ENCODE measurements at places on chromosomes 2 and 18.

DNA sequence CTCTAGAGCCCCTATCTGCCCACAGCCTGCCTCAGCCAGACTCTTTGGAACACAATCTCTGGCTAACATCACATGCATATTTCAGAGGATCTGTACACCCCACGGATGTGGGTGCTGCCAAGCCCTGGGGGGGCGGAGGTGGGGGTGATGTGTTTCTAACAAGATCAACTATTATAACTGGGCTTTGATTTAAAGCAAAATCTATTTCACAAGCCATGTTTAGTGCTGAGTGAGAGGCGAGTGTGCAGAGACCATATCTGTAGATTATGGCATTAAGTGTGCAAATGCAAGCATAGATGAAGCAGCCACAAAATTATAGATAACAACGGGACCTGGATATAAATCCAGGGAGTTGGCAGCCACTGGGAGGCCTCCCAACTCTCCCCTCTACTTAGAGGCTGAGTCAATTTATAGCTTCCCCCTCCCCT lies 135.8 kb upstream of the SMAD2 start:
- peak; percentile 27 for DNase-seq

- DNase-seq: peak; percentile 81
Observed at GRCh38 chr2:229714080-229714735, at the start of gene DNER. Gene DNER (minus strand): TSS chr2:229714555. CDS start chr2:229714423, 132 bp downstream.

GRCh38 chr18:54279477-54280219 lies 10.3 kb downstream of the POLI start:
- no peak for DNase-seq

GRCh38 chr18:10262566-10262965 lies 191.9 kb upstream of the APCDD1 start:
- DNase-seq: no peak

- no peak for DNase-seq
Observed at GRCh38 chr18:31596081-31596872, 4.6 kb downstream of the TTR start.

GRCh38 chr2:96773922-96774321 lies 13.2 kb downstream of the CNNM4 start:
- DNase-seq: no peak

DNA sequence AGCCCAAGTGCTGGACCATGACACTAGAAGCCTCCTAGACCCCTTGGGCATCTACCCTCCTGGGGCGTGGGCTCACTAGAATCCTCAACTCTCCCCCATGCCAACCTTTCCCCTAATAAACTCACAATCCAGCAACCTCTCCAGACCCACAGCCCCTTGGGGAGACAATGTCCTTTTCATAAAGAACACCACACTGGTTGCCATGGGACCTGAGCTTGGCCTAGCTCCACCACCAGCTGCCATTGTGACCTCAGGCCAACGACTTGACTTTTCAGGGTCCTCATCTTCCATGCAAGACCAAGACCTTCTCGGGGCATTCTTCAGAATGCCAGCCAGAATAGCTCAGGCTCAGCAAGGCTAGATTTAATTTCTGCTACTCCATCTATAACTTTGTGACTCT lies 128.1 kb upstream of the NPAS2 start:
- DNase-seq: no peak

DNA sequence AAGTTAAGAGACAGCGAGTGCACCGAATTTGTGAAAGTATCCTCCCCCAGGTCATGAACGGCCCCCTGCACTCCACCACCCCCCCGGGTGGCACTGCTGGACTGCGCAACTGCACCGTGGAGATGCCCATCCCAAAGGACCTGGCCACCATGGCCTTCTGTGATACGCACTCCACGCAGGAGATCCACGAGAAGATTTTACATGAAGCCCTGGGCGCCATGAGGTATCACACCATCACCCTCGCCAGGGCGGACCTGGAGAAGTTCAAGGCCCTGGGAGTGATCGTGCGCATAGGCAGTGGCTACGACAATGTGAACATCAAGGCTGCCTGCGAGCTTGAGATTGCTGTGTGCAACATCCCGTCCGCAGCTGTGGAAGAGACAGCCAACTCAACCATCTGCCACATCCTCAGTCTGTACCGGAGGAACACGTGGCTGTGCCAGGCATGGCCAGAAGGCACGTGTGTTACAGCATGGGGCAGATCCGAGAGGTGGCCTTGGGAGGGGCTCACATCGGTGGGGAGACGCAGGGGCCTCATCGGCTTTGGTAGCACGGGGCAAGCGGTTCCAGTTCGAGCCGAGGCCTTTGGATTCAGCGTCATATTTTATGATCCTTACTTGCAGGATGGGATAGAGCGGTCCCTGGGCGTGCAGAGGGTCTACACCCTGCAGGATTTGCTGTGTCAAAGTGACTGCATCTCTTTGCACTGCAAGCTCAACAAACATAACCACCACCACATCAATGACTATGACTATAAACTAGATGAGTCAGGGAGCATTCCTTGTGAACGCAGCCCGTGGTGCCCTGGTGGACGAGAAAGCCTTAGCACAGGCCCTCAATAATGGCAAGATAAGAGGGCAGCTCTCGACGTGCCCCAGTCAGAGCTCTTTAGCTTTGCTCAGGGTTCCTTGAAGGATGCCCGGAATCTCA lies 290.8 kb upstream of the MC4R start:
- no peak for DNase-seq

GRCh38 chr2:228681426-228681825 lies 499.9 kb upstream of the SPHKAP start:
- no peak for DNase-seq

GRCh38 chr2:54672590-54673456 lies 50.6 kb upstream of the EML6 start:
- no peak for DNase-seq

DNA sequence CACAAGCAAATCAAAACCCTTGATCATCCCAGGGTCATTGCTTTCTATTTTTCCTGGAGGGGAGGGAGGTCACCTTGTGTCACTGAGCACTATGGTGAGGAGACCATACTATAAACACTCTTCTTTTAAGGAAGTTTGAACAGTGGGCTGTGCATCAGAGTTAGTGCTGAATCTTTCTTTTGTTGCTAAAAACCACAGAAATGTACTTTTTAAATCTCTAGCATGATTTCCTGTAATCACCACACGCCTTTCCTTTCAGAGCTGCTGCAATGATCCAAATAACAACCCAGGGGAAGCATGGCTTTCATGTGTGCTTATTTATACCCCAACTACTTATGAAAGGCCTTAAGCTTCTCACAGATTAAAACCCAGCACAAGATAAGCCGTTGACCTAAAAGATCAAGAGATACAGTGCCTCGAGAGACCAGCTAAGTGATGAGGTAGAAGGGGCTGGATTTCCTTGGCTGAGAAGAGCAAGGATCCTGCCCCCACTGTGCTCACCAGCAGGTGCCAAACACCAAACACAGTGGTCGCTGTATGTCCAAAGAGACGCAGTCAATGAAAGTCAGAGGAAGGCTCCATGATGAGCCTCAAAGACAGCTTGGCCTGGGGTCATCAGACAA lies 34.7 kb downstream of the TRABD2A start:
- DNase-seq: no peak

- no peak for DNase-seq
Observed at GRCh38 chr2:134771313-134771801, 52.6 kb upstream of the TMEM163 start.

DNA sequence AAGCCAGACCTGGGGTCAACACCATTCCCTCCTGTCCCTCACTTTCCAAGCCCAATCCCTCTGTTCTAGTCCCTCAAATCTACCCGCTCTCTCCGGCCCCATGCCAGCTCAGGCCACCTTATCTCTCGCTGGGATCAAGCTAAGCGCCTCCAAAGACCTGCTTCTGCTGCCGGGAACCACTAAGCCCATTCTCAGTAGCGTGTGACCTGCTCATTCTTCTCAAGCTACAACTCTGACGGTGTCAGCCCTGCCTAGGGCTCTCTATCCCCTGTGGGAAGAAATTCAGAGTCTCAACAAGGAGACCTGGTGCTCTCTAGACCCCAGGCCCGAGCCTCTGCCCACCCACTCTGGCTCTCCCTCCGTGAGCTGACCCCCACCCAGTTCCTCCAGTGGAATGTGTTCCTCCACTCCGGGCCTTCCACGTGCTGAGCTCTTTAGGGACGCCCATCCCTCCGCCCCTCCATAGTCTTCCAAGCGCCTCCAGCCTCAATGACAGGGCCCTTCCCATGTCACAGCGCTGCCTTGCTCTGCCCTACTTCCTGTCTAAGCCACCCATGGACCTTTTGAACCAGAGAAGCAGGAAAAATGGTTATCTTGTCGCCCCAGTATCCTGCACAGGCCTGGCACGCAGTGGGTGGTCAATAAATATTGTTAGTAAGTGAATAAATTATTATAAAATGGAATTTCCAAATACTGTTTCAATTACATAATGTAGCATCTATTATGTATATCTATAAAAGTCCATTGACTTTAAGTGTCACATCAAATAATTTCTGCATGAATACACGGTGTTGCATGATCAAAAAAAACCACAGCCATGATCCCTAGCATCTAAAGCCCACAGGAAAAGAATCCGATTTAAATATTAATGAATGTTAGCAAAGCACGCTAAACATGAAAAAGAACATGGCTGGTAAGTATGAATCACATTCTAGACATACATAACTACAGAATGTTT lies 127.6 kb downstream of the ZNF516 start:
- no peak for DNase-seq

DNA sequence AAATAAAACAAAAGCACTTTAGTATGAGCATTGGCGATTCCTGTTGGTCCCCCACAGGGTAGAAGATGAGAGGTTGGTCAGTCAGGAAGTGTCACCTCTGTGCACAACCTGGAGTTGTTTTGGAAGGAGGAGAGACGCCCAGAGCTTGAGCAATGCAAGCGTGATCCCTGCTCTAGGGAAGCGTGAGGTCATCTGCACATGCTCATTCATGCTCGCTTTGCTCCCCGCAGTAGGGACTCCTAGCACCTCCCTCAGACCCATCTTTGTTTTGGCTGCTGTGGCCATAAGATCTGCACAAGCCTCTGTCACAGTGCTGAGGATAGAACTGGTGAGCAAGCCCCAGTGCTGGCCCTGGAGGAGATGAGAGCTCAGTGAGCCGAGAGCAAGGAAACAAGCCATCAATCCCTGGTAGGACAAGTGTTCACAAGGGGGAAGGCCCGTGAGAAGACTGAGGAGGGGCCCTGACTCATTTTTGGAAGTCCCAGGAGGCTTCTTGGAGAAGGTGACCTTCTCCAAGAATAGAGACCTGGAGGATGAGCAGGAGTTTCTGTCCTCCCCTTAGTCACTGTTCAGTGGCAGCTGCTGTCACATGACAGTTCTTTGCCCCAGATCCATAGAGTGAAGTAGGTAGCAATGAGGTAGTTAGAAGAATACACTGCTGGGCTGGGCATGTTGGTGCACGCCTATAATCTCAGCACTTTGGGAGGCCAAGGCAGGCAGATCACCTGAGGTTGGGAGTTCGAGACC lies 13.3 kb upstream of the ATP8B1 start:
- DNase-seq: no peak

DNA sequence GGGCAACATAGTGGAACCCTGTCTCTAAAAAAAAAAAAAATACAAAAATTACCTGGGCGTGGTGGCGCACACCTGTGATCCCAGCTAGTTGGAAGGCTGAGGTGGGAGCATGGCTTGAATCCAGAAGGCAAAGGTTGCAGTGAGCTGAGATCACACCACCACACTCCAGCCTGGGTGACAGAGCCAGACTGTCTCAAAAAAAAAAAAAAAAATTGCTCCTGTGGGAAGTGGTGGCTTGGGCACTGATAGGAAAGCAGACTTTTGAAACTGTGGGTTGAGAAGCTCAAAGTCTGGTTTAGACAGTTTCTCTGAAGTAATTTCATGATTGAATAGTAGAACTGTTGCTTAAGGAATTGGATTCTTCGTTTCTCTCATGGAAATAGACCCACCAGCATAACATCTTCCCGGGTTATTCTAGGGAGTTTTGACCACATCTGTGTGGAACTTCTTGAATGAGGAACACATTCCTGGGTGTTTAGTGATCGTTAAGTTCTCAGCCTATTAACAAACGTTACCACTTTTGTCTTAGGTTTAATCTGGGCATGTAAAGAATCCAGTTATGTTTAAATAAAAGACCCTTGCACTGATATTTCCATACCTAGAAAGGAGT lies 33.5 kb downstream of the GRHL1 start:
- no peak for DNase-seq

- DNase-seq: no peak
Observed at GRCh38 chr2:44767691-44768090, 173.8 kb upstream of the SIX3 start.

GRCh38 chr2:165499131-165499530 lies 29.6 kb downstream of the CSRNP3 start:
- DNase-seq: peak; percentile 54

GRCh38 chr2:221657806-221658205 lies 85.7 kb upstream of the EPHA4 start:
- DNase-seq: no peak

DNA sequence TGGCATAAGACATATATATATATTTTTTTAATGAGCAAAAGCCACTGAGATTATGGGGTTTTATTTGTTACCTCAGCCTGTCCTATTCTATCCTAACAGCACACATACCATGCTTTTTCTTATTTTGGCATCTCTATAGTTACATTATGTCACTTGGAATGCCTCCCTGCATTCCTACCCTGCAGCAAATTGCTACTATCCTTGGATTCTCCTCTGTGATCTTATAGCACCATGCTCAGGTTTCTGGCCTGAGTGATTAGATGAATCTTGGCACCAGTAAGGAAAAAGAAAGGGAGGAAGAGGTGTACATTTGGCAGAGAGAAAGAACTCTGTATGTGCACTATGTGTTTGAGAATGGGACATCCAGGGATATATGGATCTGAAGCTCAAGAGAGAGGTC lies 86.3 kb upstream of the PELI1 start:
- no peak for DNase-seq

GRCh38 chr2:54092940-54093339 lies 22.5 kb upstream of the ACYP2 start:
- DNase-seq: peak; percentile 73

- no peak for DNase-seq
Observed at GRCh38 chr2:59560769-59561168, 992.7 kb downstream of the BCL11A start.

- DNase-seq: no peak
Observed at GRCh38 chr2:60486551-60486950, 66.9 kb downstream of the BCL11A start.
